NCI-H1417 (cell line): ENCODE measurements at places on chromosomes 2 and 18.

DNA sequence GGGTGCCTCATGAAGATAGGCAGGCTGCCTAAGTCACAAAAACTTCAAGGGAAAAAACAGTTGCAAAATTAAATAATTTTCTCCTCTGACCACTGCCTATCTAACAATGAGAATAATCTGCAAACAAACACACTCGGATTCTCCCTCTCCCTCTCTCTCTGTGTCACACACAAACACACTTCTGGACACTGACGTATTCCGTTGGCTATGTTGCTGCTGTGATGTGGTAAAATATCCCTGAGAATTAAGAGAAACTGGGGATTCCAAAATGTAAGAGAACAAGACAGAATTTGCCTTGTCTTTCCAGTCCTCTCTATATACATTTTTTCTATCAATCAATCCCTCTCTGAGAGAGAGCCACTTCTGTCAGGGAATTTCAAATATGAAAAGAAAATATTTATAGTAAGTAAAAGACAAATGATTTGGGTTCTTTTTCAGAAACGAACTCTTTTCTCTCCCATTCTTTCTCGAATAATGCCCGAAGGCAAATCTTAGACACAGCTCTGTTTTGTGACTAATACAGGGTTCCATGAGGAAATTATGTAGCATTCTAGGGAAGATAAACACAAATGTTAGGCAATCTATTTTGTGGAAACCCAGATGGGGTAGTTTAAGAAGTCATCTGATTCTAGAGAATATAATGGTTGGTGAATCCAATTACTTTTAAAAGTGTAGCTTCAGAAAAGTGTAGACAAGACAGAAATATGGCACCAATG lies 310.3 kb upstream of the CYP26B1 start:
- no peak for DNase-seq

DNA sequence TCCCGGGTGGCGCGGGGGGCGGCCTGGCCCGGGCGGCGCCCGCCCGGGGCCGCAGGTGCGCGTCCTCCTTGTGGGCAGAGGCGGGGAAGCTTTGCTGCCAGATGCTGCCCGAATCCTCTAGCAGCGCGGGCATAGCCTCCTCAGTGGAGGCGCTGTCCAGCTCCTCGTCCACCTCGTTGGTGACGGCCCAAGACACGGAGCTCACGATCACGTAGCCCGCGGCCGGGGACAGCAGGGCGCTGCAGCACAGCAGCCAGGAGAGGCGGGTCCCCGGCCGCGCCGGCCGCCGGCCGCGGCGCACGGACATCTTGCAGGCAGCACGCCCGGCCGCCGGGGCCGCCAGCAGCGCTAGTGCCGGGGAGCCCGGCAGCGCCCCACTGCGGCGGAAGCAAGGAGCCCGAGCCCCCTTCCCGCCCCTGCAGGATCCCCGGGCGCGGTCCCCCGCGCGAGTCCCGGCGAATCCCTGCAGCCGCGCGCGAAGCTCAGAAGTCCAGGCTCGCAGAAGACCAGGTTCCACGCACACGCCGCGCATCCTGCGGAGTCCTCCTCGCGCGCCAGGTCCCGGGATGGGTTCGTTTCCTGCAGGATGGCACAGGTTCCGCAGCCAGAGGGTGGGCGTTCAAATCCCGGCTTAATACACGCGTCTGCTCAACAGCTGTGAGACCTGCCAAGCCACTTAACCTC lies at the start of gene CREG2:
TSS of gene CREG2 (minus strand) at position 353 of the 684 bp plus-strand sequence. CDS start at position 307, 46 bp downstream.
- peak; percentile 48 for DNase-seq

DNA sequence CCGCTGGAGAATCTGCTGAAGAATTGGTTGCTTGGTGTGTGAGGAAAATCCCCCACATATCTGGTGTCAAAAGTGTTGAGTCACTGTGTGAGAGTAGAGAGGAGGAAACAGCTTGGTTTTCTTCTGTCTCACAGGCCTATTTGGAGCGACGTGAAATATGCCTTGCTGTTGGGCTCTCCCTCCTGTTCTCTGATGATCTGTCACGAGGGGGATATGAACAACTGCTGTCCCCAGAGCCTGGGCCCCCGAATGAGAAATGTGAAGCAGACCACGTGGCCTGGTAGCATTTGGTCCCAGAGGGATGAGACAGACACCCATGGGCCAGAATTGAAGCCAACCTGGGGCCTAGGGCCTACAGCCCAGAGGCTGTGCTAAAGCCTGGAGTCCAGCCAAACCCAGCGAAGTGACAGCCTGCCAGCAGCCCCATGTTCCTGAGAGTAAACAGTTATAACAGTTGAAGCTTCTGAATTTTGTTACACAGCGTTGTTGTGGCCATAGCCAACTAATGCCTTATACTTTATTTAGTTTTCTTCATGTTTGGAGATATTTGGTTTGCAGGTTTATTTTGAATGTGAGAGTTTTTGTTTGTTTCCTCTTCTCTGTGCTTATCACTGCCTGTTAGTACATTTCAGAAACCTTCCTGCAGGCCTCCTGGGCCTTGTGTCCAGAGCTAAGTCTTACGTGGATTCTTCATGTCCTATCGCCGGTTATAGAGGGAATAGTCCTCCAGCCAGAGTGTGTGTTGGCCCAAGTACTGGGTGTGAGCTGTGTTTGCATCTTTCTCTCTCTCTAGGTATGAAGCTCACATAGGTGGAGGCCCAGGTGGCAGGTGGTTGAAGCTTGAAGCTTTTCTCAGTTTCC lies 18.7 kb upstream of the COLEC12 start:
- DNase-seq: no peak

DNA sequence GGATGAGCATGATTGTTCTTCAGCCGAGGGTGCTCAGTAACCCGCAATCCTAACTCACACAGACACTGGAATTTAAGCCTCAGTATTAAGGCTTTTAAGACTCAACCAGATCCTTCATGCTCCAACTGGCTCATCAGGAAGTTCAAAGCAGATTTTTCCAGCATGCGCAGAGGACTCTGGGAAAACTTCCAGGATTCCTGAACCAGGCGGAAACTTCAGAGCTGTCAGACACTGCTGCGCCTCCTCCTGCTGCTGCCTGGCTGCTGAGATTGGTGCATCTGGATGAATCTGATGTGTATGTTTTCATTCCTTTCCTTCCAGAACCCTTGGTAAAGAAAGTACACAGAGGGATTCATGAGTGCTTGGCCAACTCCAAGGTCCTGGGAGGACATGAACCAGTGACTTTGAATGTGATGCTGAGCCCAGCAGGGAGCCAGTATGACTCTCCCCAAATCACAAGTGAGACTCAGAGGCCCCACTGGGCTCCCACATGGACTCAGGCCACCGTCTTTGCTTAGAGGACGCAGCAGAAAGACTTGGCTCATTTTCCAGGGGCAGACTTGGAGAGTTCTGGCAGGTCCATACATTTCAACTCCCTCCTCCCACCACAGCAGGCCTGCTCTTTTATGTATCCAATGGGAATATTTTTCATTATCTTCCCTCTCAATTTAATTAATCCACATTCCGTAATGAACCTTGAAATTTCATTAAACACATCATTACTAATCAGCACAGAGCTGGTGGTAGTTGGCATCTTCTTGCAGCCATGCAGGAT lies 143.5 kb upstream of the HDAC4 start:
- DNase-seq: no peak

DNA sequence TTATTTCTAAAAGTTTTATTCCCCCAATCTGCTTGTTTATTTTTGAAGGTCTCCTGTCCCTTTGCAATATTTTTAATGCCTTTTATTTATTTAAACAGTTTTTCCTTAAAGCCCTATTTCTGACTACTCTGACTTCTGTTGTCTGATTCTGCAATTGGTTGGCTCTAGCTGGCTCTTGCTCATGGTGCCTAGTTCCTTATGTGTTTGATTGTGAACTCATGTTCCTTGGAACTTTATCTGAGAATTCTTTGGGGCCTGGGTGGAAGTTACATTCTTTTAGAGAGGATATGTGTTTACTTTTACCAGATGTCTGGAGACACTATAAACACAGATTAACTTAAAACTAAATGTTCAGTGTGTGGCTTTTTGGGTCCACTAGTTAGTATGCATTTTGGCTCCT lies 175.9 kb downstream of the DYSF start:
- DNase-seq: no peak

DNA sequence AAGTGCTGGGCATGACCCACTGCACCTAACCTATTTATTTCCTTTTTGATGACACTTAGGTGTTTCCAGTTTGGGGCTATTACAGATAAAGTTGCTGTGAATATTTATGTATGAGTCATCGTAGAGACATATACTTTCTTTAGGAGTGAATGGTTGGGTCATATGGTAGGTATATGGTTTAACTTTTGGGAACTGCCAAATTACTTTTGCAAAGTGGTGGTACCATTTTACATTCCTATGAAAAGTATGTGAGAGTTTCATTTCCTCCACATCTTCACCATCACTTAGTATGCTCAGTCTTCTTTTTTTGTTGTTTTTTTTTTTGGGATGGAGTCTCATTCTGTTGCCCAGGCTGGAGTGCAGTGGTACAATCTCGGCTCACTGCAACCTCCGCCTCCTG lies 56.1 kb downstream of the HNRNPLL start:
- DNase-seq: no peak

GRCh38 chr2:236505648-236506047 lies 64.0 kb upstream of the ACKR3 start:
- DNase-seq: no peak

DNA sequence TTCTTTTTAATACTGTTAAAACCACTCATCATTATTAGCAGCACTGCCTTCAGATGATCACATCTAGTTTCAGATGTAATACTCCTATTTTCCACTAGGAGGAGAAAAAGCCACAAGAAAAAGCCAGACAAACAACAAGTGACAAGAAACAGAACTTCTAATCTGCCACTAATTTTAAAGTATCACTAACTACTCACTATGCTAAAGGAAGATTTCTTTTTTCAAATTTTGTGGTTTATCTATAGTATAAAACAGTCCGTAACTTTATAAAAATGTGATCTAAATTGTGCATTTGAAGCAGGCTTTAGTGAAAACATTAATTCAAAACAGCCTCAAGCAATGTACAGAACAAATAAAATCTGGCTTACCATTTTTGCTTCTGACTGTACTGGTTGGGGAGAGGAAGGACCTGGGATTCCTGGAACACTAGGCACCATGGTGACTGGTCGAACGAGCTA lies 56.8 kb downstream of the ATF2 start:
- DNase-seq: peak; percentile 73

DNA sequence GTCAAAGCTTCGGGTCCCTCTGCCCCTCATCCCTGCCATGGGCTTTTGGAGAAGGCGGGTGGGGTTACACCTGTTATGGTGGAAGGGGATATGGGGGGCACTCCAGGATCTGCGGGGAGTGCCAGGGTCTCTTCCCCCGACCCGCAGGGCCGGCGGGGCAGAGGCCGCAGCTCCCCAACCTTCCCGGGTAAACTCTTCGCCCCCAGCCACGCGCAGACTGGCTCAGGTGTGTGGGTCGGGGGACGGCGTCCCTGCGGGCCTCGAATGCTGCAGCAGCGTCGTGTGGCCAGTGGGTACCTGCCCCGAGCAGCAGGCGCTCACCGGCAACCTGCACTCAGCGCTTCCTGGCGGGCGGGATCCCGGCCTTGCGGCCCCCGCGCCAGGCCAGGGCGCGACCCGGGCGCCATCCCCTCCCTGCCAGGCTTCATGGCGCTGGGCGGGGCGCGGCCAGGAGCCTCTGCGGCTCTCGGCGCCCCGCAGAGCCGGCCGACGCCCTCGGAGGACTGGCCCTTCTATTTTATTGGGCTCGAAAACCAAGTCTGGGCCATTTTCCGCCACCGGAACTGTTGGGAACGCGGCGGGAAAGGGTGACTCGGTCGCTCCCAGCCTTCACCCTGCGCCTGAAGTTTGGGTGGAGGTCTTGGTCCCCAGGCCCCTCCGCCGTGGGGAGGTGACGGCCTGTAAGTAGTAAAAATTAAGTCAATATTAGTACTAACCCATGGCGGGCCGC lies 4.5 kb downstream of the GBX2 start:
- peak; percentile 61 for DNase-seq

GRCh38 chr18:11412811-11413210 lies 196.6 kb upstream of the SLC35G4 start:
- no peak for DNase-seq

DNA sequence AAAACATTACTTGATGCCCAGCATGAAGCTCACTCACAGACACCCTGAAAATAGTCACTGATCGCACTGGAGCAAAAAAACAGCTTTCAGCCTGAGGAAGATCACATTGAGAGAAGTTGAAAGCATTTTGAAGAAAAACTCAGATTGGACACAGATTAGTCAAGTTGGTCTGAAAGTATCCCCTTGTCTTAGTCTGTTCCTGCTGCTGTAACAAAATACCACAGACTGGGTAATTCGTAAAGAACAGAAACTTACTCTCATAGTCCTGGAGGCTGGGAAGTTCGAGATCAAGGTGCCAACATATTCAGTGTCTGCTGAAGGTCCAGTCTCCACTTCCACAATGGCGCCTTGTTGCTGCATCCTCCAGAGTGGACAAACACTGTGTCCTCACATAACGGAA lies 14.2 kb upstream of the NDUFV2 start:
- DNase-seq: no peak

GRCh38 chr2:134079373-134079772 lies 174.5 kb upstream of the MGAT5 start:
- no peak for DNase-seq

GRCh38 chr2:47178341-47178740 lies 23.2 kb upstream of the STPG4 start:
- no peak for DNase-seq

DNA sequence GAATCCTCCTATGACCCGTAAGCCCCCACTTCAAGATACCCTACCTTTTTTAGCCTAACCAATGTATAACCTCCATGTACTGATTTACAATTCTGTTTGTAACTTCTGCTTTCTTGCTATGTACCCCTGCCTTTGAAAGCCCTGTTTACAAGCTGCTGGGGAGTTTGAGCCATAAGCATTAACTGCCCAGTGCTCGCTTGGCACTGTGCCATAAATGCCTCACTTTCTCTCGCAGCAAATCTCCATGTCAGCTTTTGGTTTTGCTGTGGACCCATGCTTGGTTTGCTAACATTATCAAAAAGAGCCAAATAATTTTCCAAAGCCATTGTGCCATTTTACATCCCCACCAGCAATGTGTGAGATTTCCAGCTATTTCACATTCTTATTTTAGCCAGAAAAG lies 51.8 kb downstream of the TEX51 start:
- DNase-seq: no peak

DNA sequence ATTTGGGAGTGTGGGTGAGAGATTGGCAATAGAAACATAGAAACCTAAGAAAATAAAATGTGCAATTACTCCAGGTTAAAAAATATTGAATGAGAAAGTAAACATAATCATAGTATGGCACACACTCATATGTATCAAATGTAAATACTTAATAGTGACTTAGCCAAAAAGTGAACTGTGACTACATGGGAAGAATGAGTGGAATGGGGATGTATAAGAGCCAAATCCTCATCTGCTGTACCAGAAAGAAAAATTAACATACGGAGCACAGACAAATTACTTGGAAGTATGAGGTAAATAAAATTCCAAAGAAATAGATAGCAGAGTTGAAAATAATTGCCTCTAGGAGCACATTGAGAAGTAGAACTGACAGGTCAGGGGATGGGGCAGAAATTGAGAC lies 4.0 kb downstream of the FLACC1 start:
- DNase-seq: no peak
